GM19239 (cell line): ENCODE measurements at places on chromosomes 2 and 18.

GRCh38 chr2:239119346-239120126 lies 271.7 kb downstream of the TWIST2 start:
- DNase-seq, result no peak

GRCh38 chr2:22867973-22868372 lies 517.0 kb upstream of the KLHL29 start:
- DNase-seq, result no peak

DNA sequence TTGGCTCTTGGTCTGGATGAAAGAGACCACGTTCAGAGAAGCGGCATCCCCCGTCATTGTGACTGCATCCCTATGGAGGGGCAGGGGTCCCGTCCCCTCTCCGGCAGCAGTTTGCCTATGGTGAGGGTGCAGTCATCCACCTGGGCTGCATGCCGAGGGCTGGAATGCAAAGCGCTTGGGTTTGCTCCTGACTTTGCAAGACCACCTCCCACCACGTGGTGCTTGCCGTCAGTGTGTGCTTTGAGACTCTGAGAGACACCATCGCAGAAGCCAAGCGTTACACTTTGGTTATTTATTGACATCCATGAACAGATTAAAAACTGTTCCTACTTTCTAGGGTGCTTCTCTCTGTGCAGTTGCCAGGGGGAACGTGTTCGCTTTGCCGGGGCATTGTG lies 59.5 kb downstream of the SH3RF3 start:
- no peak for DNase-seq

- DNase-seq, result no peak
Observed at GRCh38 chr2:171540437-171540836, 18.2 kb downstream of the CYBRD1 start.

GRCh38 chr2:28956415-28956826 lies 24.7 kb upstream of the TOGARAM2 start:
- no peak for DNase-seq
